CD4-positive, alpha-beta T cell treated with Interleukin-17A for 4 hours (primary cell): ENCODE measurements at places on chromosomes 5 and 9.

DNA sequence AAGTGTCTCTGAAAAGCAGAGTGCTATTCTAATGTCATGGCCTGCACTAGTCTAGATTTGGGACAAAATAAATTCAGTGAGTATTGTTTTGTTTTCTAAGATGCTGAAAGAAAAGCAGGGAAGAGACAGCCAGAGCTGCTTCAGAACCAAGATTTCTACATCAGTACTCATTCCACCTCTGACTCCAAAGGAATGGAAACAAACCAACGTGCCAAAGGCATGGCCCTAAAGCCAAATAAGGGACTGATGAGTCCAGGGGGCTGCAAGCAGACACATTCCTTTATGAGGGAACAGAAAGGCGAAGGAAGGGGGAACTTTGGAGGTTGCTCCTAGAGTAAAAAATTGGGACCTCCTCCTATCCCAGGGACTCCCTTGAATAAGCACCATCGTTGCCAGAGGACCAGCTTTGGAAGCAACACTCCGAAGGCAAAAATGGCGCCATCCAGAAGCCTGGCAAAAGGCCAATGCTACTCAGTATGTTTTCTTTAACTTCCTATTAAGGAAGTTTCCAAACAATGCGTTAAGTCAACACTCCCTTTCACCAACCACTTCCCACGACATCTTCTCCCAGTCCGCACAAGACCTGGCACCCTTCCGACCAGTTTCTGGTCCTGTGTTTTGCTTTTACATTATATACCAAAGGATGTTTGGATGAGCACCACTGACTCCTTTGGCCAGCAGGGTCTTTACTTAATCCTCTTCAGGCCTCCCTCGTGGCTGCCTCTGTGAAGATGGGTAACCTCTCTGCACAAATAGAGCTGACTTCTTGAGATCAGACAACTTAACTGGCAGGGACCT is 31.6 kb downstream of the ADAM19 start:
- DNase-seq = no peak

DNA sequence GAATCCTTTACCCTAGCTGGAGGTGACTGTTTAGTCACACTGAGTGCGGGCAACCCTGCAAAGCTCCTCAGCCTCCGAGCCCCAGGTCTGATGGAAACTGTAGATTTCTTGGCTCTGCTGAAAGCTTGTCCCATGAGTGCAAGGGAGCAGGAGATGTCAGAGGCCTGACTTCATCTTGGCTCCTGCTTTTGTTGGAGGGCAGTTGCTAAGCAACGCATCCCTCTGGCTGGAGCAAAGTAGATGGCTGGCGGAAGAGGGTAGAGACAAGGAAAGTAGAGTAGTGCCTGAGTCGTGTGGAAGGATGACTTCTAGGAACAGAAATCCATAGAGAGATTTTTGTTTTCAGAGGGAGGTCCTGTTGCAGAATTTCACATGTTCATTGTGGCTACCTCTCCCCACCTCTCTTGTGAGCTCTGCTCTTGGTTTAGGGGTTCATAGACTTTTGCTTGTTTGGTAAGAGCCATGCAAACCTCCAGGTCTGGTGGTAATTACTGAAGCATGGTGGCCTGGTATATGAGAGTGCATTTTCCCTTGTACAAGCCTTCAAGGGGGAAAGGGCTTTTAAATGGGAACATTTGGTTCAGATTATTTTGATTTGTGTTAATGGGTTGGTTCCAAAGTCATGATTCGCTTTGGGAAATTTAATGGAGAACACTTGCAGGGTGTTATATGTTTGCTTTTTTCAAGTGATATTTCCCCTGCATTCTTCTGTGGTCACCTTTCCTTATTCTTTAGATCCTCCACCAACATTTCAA is 71.5 kb downstream of the ARHGAP26 start:
- DNase-seq = no peak

DNA sequence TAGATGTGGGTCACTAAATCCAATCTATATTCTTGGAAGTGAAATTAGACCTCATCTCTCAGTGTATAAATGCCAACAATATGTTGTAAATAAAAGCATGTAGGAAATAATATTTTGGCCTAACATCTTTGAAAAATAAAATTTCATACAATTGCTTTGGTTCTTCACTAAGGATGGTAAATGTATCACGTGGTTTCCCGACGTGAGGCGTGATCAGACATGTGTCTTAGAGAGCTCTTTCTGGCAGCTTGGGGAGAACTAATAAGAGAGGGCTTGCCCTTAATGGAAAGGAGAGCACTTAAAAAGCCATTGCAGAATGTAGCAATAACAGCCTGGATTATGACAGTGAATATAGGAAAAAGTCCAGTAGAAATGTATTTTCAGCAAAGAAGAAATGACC is 602.6 kb downstream of the CDH12 start:
- DNase-seq = no peak

DNA sequence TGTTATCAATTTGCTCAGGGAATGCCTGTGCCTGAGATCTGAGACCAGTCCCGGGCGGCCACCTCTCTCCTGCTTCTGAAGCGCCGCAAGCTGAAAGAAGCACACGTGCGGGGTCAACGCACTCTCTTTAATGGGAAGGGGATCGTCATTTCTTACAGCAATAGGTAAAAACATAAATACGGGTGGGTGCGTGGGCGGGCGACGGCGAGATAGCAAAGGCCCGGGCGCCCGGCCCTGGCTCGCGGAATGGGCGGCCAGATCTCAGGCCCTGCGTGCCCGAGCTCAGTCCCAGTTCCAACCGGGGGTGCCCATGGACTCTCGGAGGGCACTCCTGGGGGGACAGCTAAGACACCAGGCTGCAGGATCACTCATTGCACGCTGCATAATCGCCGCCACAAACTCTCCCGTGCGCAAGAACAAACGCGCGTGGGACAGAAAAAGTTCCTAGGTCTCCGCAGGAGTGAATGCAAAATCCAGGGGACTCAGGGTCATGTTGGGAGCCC is 3.0 kb downstream of the NKX2-5 start:
- DNase-seq = no peak

GRCh38 chr5:165559645-165560044 is 2054.2 kb downstream of the MAT2B start:
- no peak for DNase-seq

GRCh38 chr9:111937781-111938426 is 41.3 kb downstream of the UGCG start:
- peak; percentile 60 for DNase-seq

GRCh38 chr9:22446950-22447617 is 460 bp downstream of the DMRTA1 start:
- peak; percentile 8 for DNase-seq

DNA sequence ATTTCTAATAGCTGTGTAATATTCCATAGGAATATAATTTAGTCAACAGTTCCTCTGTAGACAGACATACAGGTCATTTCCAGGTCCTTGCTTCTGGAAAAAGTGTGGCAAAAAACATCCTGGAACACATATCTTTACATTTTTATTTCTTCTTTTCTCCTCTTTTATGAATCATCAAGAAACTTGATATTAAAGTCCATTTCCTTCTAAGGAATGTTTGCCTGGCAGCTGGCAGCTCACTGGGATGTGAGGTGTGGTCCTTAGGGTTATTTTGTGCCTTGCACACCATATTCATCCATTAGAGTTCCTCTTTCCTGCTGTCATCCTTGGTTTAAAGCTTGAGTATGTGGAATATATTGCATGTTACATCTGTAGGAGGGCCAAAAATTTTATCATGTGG is 122.0 kb downstream of the GALNT10 start:
- DNase-seq = no peak

DNA sequence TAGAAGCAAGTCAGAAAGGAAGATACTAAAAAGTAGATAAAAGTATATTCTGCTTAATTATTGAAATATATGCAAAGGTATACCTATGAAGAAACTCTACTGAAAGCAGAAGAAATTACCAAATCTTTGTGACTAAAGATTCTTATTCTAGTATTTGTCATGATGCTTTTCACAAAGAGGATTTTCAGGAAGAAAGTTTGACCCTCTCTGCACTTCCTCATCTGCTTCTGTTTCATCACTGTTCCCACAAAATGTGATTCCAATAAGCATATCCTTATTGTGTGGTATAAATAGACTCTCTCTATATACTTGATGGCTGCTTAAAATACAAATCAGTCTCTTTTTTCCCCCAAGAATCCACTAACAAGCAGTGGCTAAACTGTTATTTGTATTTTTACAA is 2139.6 kb upstream of the ACO1 start:
- no peak for DNase-seq

DNA sequence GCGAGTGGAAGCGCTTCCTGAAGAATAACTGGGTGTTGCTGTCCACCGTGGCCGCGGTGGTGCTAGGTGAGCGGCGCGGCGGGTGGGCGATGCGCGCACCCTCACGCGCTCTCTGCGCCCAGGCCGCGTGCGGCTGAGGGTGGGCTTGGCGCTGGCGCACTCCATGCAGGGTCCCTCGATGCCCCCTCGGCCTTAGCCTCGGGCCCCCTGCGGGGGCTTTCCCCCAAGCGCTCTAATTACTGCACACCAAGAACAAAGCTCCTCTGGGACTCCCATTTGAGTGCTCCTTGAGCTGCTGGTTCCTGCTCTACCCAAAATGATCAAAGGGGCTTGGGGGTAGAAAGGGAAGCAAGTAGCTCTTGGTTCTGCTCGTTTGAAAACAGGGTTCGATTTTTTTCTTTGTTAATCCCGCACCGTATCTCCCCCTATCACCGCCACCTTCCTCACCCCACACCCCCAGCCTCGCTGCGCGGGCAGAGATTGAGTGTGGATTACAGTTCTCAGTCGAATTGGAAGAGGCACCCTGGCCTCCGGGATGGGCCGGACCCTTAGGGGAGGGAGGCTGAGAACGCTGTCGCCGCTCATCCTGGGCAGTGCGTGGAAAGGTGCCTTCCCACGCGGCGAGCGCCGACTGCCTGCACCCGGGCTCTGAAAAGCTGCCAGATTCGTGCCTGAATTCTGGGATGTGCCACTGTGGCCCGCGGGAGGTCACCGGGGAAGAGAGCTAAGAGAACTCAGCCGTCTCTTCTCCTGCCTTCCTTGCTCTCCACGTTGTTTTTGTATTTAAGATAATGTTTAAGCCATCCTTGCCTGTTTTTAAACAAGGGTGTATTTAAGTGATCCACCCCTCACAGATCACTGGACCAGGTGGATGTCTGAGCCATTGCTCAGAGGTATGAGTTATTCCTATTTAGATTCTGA is 697 bp downstream of the SLC1A1 start:
- peak; percentile 6 for DNase-seq

- no peak for DNase-seq
Measured at GRCh38 chr9:115553060-115553773, 435.3 kb upstream of the TNC start.

DNA sequence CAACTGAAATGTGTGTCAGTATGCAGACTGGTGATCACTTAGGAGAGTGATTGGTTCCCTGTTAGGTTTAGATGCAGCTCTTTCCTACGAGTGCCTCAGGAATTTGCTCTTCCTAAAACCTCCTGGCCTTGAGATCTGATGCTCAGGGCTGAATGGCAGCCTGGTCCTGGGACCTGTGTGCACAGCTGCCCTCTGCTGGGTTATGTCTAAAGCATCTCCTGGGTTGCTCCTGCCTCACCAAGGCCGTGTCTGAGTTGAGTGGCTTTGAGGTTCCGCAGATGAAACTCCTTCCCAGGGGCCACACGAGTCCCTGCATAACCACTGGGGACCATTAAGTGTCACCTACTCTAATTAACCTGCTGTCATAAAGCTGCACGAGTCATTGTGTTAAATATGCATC is 59.5 kb downstream of the MVB12B start:
- no peak for DNase-seq

GRCh38 chr5:176632745-176633144 is 2.3 kb downstream of the EIF4E1B start:
- no peak for DNase-seq

GRCh38 chr5:74630453-74631066 is 10.0 kb downstream of the ENC1 start:
- peak; percentile 10 for DNase-seq

- no peak for DNase-seq
Measured at GRCh38 chr5:15069407-15069905, 197.9 kb upstream of the ANKH start.

GRCh38 chr5:6291961-6292360 is 86.4 kb downstream of the MED10 start:
- peak; percentile 20 for DNase-seq

GRCh38 chr5:175718401-175719108 is 60.7 kb downstream of the HRH2 start:
- peak; percentile 83 for DNase-seq

DNA sequence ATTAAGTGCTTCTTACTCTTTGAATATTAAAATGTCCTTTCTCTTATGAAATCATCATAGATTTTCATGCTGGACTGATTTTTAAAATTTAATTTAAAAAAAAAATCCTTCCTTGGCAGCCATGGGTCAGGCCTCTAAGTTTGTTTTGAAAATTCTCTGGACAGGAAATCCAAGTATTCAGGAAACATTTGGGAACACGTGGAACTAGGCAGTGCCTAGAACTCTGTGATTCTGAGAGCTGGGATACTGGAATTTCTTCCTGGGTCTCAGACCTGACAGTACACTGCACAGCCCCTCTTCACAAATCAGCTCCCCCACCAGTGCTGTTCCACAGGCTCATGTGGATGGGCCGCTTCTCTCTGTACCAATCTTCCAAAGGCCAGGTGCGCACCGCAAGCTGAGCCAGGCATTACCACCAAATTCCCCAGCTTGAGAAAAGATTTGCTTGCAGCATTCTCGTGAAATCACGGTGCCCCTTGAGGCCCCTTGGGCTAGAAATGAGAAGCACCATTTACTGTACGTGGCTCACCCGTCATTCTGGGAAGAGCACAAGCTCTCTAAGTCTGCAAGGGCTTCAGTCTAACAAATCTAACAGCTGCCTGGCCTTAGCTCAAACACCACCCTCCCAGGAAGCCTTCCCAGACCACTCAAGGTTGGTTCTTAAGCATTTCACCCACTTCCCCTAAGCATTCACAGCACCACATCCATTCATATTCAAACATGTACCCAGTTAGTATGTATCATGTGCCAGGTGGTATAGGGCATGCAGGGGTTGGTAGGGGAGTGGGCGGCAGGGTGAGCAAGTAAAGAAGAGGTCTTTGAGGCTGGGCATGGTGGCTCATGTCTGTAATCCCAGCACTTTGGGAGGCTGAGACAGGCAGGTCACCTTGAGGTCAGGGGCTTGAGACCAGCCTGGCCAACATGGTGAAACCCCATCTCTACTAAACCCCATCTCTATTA is 26.5 kb downstream of the B4GALT1 start:
- DNase-seq = no peak
